ENCODE measurements at places on chromosomes 2 and 18. TPM values are rescaled to one million over a fixed set of nuclear protein-coding genes. Genes with fewer than 3 reads are reported as not detected.

AGXT gene
- under 0.01 TPM for total RNA-seq

CMPK2 gene
- 3.3 TPM for total RNA-seq

- no peak for DNase-seq
Measured at GRCh38 chr2:64655018-64655664, 1.4 kb upstream of the SERTAD2 start.

DNA sequence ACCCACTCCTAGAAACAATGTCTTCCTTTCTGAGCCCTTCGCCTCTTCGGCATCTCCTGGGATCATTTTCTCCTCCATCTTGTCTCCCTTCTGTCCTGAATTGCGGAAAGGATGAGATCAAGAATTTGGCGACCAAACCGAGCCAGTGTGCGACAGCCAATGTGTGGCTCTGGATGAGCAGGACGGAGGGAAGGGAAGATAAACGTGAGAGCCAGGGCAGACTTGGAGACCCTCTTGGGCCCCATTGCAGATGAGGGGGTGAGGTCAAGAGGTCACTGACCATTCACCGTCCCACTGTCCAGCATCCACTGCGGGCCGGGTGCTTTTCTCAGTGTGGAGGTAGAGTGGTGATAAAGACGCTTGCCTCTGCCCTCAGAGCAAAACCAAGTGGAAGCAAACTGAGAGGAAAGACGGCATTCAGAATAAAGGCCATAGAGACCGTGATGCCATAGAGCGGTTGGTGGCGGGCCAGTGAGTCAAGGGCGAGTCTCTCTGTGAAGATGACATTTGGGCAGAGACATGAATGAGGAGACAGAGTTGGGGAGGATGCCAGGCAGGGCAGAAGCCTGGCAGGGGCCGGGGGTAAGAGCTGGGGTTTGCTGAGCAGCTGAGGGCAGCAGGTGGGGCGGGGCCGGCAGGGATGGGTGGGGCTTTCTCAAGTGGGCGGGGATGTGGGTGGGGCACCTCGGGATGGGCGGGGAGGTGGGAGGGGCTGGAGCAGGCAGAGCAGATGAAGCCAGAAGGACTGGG lies 55.6 kb downstream of the ACAA2 start:
- no peak for DNase-seq

DNAJC5G gene
- total RNA-seq = not detected

RAD51AP2 gene
- under 0.01 TPM for total RNA-seq

FER1L5 gene
- 0.73 TPM for total RNA-seq

- DNase-seq = no peak
Measured at GRCh38 chr2:134327367-134327766, 73.5 kb downstream of the MGAT5 start.

GRCh38 chr2:65070172-65070830 lies 14.1 kb downstream of the CEP68 start:
- DNase-seq = peak; percentile 53

GRCh38 chr2:84781942-84782716 lies 98.8 kb downstream of the TRABD2A start:
- DNase-seq = no peak

- peak; percentile 63 for DNase-seq
Measured at GRCh38 chr2:100381240-100381639, 36.2 kb downstream of the CHST10 start.

GRCh38 chr2:237722616-237723015 lies 76.0 kb upstream of the RBM44 start:
- DNase-seq = no peak

GRCh38 chr2:238952261-238952919 lies 104.5 kb downstream of the TWIST2 start:
- peak; percentile 8 for DNase-seq

GRCh38 chr2:161116509-161116908 lies 43.7 kb upstream of the TANK start:
- no peak for DNase-seq

DNA sequence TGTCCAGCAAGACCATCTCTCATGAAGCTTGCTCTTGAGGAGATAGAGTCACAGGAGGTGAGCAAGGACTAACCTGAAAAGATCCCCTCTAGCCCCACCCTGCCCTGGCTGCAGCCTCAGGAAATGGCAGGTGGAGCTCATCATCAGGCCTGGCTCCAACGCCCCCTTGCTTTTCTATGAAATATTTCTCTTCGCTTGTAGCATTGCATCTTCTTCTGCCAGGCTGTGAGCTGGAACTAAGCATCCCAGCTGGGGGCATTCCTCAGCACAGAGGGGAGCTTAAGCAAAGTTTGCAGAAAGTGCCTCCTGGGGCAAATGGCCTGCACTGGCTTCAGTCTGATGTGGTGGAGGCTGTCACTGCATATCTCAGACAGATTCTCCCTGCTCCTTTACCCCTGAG lies 90.1 kb upstream of the LGALSL start:
- DNase-seq = no peak

NTSR2 gene
- total RNA-seq = not detected

KLHL41 gene
- 2.3 TPM for total RNA-seq

- no peak for DNase-seq
Measured at GRCh38 chr2:16393500-16394071, 272.0 kb downstream of the CYRIA start.

SKA1 gene
- total RNA-seq = 0.48 TPM

TMEM214 gene
- 56.0 TPM for total RNA-seq

DNA sequence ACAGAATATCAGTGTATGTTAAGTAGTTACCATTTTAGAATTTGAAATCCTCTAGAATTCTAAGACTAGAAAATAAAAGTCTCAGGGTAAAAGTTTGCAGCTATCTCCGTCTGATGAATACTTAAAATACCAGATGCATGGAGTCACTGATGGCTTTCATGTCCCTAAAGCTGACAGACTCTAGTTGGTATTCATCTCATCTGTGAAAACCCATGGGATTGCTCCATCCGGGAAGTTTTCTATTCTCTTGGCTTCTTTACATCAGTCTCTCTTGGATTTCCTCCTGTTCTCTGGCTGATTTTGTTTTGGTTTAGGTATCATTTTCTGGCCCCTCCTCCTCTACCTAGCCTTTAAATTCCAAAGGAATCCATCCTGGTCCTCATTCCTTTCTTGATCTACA lies 465.6 kb upstream of the POU3F3 start:
- DNase-seq = no peak

CROCC2 gene
- not detected for total RNA-seq

DNA sequence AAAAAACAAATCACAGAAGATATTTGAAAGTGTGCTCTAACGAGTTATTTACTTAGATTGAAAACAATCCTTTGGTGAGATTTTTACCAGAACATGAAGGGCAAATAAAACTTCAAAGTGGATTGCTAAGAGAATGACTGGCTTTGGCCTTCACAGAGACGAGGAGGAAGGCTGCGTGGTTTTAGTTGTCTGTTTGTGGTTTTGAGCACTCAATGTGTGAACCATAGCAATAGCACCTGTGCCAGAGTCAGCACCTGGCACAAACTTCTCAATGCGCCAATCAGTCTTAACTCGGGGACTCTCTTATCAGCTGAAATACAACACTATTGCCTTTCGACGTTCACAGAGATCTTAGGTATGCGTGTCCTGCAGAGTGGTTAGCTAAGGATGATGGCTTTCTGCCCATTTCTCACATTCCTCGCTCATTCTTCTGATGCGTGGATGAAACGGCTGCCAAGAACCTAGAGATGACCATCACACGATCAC lies 70.0 kb downstream of the MBP start:
- no peak for DNase-seq

DNA sequence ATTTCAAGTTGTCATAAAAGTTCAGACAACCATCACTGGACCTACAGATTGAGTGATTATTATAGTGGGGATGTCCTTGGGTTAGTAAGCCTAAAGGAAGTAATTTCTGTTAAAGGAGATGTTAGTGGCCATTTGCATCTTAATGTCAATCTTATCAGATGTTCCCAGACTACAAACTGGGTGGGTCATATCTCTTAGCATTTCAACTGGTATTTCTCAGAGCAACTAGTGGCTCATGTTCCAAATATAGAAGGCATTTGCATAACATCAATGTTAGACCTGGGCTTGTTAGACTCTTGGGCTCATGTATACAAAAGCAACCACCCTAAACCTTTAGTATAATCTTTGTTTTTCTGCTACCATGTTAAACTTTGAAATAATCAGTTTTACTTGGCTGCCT lies 17.9 kb downstream of the PLEKHA3 start:
- DNase-seq = no peak

DNA sequence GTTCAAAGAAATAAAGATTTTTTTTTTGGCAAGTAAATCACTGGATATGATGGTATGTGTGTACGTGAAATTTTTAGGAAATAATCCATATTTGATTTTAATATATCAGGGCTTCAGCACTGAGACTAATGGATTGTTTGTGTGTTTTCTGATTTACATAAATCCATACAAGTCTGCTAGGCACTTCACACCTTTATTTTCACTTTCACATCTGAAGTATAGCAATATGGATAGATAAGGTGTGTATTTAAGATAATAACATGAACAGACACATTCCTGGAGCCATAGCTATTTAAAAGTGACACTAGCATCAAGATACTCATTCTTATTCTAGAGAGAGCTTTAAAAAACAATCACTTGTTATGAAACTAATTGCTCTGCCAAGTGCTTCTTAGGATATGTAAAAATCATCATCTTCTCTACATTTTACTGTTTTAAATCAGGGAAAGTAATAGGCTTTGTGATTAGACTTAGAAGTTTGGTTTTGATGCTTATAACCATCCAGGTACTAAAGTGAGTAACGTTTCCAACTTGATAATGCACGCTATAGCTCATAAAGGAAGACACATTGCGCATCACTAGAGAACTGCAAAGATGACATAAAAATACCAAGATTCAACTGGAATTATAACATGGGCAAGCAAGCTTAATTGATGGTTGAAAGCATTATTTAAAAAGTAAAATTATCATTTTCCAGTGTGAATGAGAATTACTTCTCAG lies 208.9 kb downstream of the ZEB2 start:
- no peak for DNase-seq

- DNase-seq = no peak
Measured at GRCh38 chr2:101753720-101754490, 56.4 kb downstream of the MAP4K4 start.

- DNase-seq = no peak
Measured at GRCh38 chr18:62512532-62512931, 10.3 kb upstream of the ZCCHC2 start.

GRCh38 chr18:7750095-7750663 lies 183.1 kb downstream of the PTPRM start:
- DNase-seq = no peak

DNA sequence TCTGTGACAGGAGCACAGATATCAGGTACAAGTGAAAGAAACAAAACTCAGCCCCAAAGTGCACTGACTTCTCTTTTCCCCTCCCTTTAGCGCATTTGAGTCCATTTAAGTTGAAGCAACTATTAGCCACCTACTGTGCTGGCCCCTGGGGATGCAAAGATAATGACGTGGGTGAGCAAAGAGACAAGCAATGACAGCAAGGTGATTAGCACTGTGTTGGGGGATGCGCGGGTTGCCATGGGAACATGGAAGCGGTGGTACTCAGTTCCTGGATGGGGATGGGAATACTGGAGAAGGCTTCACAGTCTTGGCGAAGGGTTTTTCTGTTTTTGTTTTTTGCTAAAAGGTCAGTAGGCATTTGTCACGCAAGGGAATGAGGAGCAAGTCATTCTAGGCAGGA lies 205.8 kb downstream of the LDLRAD4 start:
- no peak for DNase-seq

- no peak for DNase-seq
Measured at GRCh38 chr18:58649966-58650816, 21.1 kb upstream of the MALT1 start.

DNA sequence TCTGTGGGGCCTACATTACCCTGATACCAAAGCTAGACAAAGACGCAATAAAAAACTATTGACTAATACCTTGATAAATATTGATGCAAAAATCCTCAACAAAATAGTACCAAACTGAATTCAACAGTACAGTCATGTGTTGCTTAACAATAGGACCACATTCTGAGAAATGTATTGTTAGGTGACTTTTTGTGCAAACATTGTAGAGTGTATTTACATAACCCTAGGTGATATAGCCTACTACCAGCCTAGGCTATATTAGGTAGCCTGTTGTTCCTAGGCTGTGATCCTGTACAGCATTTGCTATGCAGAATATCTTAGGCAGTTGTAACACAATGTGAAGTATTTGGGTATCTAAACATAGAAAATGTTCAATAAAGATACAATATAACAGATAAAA lies 36.7 kb downstream of the CCDC138 start:
- DNase-seq = no peak

FZD7 gene
- 12.5 TPM for total RNA-seq

GRCh38 chr2:33678436-33678835 lies 79.3 kb upstream of the FAM98A start:
- DNase-seq = no peak

PTPRN gene
- 0.44 TPM for total RNA-seq

GRCh38 chr2:3034396-3034795 lies 343.2 kb downstream of the EIPR1 start:
- DNase-seq = no peak

DNA sequence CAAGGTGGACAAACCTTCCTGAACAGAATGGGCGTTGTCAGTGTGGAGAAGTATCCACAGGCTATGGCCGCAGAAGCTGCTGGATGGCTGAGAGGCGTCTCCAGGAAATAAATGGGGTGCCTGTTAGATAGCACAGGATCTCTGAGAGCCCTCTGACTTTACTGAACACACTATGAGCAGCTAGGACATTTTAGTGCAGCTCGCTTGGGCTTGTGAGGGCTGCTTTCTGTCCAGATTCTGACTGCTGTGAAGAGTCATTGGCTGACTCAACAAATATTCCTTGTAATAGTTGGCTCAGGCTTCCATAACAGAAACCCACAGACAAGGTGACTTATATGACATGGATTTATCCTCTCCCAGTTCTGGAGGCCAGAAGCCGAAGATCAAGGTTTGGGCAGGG lies 100.2 kb upstream of the SNTG2 start:
- DNase-seq = no peak

PIEZO2 gene
- 1.9 TPM for total RNA-seq

SLC4A5 gene
- total RNA-seq = 2.1 TPM

ABCG5 gene
- not detected for total RNA-seq

DNA sequence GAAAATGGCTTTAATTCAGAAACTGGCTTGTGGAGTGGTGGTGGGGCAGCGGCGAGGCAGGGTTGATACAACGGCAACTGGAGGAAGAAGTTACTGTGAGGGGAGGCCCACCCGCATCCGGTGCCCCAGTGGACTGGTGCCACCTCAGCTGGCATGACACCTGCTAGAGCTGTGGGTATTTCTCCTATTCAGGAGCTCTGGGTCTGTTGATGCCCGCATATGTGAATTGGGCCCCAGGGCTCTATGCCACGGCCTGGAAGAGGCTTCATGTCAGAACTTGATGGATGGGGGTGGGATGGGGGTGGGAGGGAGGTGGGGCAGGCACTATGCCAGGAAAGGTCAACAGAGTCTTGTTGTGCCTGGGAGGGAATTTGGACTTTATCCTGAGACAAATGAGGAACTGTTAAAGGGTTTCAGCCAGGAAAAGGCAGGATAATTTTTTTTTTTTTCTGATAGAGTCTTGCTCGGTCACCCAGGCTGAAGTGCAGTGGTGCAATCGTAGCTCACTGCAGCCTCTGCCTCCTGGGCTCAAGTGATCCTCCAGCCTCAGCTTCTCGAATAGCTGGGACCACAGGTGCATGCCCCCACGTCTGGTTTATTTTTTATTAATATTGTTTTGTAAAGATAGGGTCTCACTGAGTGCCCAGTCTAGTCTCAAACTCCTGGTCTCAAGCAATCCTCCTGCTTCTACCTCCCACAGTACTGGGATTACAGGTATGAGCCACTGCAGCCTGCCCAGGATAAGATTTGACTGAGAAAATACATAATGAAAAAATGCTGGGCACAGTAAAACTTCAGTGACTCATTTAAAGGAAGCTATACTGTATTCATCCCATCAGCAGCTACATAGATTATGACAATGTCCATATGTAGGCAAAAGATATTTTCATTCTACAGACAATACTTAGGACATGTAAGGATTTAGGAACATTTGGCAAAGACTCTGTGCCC lies 52.6 kb downstream of the SH2D6 start:
- peak; percentile 37 for DNase-seq

GRCh38 chr2:170144761-170145160 lies 33.2 kb upstream of the MYO3B start:
- DNase-seq = no peak
